Neuronal stem cell (in vitro differentiated cells): ENCODE measurements at places on chromosomes 6 and 20.

DNA sequence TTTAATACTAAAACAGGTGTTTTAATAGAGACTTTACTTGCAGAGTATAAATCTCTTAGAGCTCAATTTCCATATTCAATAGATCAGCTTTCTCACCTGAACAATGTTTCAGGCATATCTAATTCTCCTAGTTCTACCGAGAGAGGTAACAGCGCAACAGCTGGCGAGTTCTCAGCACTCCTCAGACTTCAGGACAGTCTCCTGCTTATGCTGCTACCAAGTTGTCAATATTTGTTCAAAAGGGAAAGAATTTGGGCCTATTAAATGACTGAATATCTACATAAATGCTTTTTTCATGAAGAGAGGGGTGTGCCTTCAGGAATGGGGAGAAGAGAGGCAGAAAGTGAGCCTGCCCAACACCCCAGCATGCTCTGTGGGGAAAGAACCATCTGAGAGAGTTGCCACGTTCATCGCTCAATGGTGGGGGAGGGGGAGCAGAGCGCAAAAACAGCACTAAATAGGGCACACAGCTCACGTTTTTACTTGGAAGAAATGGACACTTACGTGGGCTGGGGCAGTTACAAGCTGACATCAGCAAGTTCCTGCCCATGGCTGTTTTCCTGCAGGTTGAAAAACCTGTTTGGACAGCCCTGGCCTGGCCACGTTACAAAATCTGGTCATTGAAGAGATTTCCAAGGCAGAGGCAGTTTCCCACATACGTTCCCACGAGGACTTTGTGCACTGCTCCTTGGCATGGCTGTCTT lies 38.0 kb downstream of the EZR start:
- no peak for DNase-seq

DNA sequence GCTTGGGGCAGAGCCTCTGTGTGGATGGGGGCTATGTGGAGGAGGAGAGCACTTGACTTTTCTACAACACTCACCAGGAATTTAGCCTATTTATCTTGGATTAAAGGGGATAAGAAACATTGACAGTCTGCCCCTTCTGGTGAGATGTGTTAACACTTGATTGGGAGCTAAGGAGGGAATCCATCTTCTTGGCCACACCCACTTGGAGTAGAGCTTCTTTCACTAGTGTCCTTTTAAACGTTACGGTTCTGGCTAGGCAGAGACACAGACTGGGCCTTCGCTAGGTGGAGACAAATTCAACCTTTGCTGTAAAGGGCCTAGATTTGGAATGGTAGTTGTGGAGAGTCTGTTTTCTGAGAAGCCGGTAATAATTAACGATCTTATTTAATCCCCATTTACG lies 15.5 kb upstream of the TPBG start:
- no peak for DNase-seq

- no peak for DNase-seq
These were observed 41.0 kb upstream of the GCNT2 start for GRCh38 chr6:10479939-10480700.

DNA sequence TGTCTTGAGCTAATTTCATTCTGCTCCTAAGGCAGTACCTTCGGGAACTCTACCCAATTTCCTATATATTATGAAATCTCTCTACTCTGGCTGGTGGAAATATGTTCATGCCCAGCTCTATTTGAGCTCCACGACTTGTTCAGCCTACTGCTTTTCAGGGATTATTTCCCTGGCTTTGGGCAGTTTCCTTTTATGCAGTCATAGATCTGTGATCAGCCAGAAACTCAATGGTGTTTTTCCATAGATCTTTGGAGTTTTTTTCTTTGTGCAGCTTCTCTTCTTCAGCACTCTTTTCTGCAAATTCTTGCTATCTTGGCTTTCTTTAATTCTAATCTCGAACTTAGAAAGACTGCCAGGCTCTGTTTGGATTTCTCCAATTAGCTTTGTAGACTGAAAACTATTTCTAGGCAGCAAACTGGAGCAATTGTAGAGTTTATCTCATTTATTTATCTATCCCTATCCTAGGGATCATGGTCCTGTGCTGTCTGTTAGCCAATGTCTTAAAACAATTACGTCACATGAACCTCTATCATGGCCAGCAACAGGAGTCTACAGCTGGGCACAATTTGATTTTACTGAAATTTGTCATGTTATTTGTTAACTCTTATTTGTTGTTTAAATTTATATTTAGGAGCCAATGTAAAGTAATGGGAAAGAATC lies 328.4 kb downstream of the BCKDHB start:
- no peak for DNase-seq
